ENCODE measurements at places on chromosomes 13 and 19.
A peak's percentile ranks its signal among the peaks of the same experiment; 100 is the strongest.

GRCh38 chr19:31350693-31351055 lies 1.4 kb upstream of the TSHZ3 start:
- no peak for DNase-seq

GRCh38 chr13:39840201-39840600 lies 184.7 kb downstream of the COG6 start:
- DNase-seq, result no peak

GRCh38 chr13:50699874-50700663 lies 143.4 kb downstream of the DLEU7 start:
- no peak for DNase-seq

GRCh38 chr13:76229281-76229680 lies 593.2 kb downstream of the LMO7 start:
- no peak for DNase-seq

- DNase-seq, result no peak
Observed at GRCh38 chr13:101452519-101453485, at the start of gene ITGBL1. Gene ITGBL1, plus strand, starts transcription at chr13:101452675. Its CDS starts 159 bp downstream, at chr13:101452834.

DNA sequence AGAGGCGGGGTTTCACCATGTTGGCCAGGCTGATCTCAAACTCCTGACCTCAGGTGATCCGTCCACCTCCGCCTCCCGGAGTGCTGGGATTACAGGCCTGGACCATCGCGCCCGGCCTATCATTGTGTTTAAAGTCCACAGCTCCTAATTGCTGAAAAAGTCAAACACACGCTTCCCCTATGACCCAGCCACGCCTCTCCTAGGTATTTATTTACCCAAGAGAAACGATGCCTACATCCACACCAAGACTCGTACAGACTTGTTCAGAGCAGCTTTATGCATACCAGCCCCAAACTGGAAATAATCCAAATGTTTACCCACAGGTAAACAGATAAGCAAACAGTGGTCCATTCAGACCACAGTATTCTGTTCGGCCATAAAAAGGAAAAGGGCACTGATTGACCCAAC lies 15.1 kb downstream of the ZNRF4 start:
- no peak for DNase-seq

DNA sequence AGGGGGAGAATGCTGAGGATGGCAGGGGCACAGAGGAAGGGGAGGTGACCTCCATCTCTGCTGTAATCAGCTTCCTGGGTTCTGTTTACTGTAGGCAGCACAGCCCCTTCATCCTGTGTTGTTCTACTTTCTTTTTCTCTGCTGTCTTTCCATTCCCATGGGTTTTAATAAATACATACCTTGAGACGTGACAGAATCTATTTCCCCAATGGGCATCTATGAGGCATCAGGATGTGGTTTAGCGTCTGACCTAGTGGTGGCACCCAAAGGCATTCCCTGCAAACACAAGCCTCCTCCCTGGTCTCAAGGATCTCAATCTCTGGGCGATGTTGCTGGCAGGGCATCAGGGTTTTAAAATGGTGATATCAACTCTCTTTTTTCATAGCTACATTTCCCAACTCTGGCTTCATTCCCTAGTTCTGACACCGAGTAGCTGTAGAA lies 60.8 kb downstream of the ALOX5AP start:
- no peak for DNase-seq

DNA sequence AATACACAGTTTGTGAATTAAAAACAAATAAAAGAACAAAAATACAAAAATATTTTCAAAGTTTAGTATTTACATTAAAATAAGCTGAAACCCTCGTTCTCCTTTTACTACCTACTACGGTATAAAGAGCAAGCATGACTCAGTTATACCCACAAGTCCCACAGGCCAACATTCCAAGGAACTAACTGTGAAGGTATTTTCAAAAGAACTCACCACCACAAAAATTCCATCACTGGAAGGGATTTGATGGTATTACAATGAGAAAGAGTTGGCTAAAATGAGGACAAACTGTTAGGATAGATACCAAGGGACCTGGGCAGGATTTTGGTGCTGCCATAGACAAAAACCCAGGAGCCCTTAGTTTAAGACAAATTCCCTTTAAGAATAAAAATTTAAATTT lies 122.7 kb downstream of the TBC1D4 start:
- no peak for DNase-seq

DNA sequence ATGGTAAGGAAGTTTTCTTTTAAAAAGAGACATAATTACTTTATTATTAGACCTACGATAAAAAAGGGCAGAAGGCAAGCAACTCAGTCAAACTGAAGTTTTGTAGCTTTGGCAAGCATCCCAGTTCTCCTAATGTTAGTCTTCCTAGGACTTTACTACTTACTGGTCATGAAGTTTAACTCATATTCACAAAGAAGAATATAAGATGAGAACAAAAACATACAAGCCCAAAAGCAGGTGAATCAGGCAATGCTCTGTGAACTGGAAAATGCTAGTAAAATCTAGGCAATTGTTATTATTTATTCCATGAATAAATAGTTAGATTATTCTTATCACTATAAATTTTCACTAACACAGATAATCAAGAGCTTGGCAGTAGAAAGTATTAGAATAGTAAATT lies 85.0 kb downstream of the MIPEP start:
- no peak for DNase-seq

- no peak for DNase-seq
Observed at GRCh38 chr19:6439743-6440142, 6.2 kb upstream of the SLC25A41 start.

DNA sequence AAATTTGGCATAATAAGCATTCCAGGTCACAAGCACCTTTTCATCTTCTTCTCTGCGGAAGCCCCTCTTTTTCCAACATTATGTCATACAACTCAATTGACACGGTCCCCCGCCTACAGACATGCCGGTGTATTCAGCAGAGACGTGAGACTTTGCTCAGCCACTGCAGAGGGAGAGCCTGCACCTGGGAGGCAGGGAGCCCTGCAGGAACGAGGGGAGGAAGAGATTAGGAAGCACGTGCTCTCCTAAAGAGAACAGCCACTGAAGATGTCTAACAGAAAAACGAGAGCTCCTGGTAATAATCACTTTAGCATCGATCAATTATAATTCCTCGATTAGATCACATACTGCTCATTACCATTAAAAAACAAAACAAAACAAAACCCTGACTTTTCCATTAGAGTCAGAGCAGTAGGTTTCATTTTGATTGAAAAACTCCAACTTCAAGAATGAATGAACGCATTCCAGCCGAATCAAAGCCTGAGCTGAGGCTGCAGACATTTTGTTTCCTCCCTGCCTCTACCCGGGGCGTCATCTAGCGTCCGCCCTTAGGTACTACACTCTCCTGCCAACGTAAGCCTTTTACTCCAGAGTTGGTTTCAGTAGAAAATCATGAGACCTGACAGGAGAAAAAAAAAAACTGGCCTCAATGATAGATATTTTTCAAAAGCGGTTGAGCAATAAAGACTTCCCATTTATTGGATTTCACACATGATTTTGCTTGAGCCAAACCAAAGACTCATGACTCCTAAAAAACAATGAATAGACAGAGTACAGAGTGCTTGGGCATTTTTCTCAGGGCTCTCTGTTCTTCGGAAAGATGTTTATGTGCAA lies 194.5 kb downstream of the KATNAL1 start:
- DNase-seq, result peak; percentile 59

- DNase-seq, result no peak
Observed at GRCh38 chr13:47508527-47509228, 492.4 kb downstream of the SUCLA2 start.

- no peak for DNase-seq
Observed at GRCh38 chr13:50846861-50847475, 3.5 kb upstream of the DLEU7 start.

GRCh38 chr13:108363666-108364065 lies 94.1 kb downstream of the TNFSF13B start:
- no peak for DNase-seq

- no peak for DNase-seq
Observed at GRCh38 chr19:44808463-44809371, at the start of gene BCAM. Gene BCAM, plus strand, starts transcription at chr19:44809103. Its CDS starts 22 bp downstream, at chr19:44809125.

DNA sequence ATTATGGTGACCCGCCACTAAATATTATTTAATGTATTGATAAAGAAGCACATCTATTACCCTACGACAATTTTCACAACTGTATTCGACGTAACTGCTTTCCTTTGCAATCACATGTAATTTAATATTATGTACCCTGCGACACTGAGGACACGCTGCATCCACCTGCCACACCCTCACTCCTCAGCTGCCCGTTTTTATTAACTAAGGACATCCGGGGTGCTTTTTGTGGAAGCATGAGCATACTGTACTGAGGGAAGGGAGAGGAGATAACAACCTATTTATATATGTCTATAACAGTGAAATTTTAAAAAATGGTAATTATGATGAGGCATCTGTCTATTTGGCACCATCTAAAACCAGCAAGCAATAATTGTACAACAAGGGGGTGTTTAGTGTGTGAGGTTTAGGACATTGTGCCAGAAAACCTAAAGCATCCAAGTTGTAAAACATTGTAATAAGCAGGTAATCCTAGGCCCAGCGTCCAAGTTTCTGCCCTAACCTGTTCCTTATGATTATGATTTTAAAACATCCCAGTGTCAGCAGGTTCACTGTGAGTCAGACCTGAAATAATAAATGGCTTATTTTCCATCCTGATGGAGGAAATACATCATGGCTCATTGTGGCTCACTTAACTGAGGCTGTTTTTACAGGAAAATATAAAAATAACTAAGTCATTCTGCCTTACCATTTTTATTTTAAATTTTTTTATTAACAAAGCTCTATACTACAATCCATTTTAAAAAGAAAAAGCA lies 56.3 kb downstream of the FOXO1 start:
- no peak for DNase-seq

GRCh38 chr13:41284512-41285288 lies 21.3 kb upstream of the MTRF1 start:
- DNase-seq, result no peak

GRCh38 chr13:111577208-111577828 lies 256.9 kb downstream of the TEX29 start:
- DNase-seq, result no peak

DNA sequence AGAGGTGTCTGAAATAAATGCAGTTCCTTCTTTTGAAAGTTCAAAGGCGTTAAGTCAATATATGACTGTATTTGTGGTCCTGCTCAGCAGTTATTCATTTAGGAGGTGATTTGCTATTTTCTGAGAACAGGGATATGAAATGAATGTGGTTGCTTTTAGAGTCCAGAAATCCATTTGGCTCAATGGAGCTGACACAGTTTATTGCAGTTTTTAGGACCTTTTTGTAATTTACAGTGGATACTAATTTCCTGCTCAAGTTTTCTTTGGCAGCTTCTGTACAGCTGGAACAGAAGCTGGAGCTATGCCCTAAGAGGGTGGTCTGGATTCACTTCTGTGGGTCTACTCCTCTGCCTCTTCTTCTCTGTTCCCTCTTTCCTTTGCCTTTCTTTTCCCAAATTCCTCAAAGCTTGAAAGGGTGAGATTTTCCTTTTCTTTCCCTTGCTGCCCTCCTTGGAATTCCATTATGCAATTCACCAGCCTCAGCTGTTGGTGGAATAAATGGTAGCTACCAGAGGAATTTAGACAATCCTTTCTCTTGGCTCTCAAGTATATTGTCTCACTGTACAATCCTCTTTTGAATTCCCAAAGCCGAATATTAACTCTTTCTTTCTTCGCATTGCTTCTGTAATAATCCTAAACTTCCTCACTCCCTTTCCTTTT lies 39.9 kb downstream of the ITGBL1 start:
- no peak for DNase-seq

GRCh38 chr19:43618921-43619261 lies 538 bp downstream of the ZNF428 start:
- DNase-seq, result no peak

DNA sequence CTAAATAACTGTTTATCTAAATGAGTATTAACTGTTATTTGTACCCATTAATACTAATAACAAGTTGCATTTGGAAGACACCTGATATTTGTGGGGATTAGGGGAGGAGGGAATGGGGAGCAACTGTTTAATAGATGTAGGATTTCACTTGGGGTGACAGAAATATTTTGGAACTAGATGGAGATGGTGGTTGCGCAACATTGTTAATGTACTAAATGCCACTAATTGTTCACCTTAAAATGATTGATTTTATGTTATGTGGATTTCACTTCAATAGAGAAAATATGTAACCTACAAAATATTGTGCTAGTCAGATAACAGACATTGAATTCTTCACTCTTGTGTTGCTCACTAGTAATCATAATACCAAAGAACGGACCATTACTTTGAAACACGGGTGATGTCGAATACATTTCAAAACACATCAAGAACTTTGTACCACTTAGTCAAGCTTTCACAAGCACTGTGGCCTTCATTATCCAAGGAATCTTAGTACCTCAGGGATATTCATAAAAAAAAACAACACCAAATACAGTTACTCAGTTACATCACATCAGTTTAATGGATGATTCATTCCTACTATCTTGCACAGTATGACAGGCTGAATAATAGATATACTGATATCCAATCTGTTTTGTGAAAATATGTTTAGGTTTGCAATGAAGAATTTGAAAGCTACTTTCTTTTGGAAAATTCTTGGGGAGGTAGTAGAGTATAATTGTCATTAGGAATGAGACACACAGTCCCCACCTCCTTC lies 721.8 kb downstream of the PCDH9 start:
- no peak for DNase-seq
